ENCODE measurements at places on chromosomes 2 and 18. TPM values are rescaled to one million over a fixed set of nuclear protein-coding genes. Genes with fewer than 3 reads are reported as not detected.

AQP4 gene
- 0.80 TPM for polyA plus RNA-seq

TTN gene
- 1.2 TPM for polyA plus RNA-seq

LRRC30 gene
- polyA plus RNA-seq: 0.40 TPM

FZD7 gene
- 64.1 TPM for polyA plus RNA-seq

PDE6D gene
- polyA plus RNA-seq: 26.9 TPM

TRMT61B gene
- polyA plus RNA-seq: 30.4 TPM

KRTCAP3 gene
- 10.7 TPM for polyA plus RNA-seq

DSG4 gene
- polyA plus RNA-seq: not detected

ADCYAP1 gene
- 0.10 TPM for polyA plus RNA-seq

SCN7A gene
- 18.5 TPM for polyA plus RNA-seq

RSAD2 gene
- polyA plus RNA-seq: 5.3 TPM

CCDC178 gene
- polyA plus RNA-seq: 1.6 TPM

RFX8 gene
- polyA plus RNA-seq: 0.98 TPM

CREG2 gene
- 0.65 TPM for polyA plus RNA-seq

Measured in left kidney (tissue), 8 donors.